ENCODE measurements at places on chromosomes 2 and 18.

DNA sequence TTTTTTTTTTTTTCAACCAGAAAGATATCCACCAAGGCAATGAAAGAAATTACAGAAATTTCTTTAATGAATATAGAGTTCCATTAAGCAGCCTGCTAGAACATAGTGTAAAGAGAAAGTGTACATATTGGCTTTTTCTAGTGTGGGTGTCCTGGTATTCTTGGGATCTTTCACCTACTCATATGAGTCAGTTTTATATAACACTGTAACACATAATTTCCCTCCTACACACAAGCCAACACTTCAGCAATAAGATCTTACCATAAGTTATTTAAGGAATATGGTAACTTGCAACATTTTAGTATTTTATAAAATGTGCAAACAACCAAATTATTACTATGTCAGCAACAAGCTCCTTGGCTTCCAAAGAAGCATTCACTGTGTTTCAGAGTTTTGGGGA lies 59.9 kb downstream of the ZRANB3 start:
- peak; percentile 62 for DNase-seq

DNA sequence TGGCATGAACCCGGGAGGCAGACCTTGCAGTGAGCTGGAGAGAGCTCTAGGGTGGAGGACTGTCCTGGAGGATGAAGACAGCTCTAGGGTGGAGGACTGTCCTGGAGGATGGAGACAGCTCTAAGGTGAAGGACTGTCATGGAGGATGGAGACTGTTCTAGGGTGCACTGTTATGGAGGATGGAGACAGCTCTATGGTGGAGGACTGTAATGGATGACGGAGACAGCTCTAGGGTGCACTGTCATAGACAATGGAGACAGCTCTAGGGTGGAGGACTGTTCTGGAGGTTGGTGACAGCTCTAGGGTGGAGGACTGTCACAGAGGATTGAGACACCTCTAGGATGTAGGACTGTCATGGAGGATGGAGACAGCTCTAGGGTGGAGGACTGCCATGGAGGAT lies 21.1 kb upstream of the KCNG2 start:
- DNase-seq, result no peak

DNA sequence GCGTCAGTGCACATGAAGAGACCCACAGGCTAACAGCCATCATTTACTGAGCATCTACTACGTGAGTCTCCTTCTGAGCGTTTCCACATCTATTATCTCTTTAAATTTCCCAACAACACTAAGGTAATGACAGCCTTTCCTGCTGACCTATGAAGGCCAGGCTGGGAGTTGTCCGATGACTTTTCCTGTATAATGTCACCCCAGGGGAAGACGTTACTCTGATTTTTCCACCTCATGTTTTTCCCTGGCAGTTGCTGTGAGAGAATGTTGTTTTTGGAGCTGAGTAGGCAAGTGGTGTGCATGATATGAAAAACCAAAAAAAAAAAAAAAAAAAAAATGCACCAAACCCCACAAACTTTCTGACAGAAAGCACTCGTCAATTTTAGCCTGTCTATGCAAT lies 207.6 kb downstream of the SLC8A1 start:
- DNase-seq, result no peak

DNA sequence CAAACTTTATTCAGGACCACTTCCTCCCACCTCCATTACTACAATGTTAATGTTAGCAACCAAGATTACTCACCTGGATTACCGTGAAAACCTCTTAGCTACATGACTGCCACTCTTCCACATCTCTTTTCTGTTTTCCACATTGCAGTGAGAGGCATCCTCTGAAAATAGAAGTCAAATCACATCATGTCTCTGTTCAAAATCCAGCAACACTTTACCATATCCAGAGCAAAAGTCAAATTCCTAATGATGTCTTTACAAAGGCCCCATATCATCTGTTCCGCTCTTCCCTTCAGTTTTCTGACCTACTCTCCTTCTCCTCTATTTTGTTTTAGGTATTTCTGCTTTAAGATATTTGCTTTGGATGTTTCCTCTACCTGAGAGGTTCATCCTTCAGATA lies 37.5 kb upstream of the DSG1 start:
- no peak for DNase-seq

DNA sequence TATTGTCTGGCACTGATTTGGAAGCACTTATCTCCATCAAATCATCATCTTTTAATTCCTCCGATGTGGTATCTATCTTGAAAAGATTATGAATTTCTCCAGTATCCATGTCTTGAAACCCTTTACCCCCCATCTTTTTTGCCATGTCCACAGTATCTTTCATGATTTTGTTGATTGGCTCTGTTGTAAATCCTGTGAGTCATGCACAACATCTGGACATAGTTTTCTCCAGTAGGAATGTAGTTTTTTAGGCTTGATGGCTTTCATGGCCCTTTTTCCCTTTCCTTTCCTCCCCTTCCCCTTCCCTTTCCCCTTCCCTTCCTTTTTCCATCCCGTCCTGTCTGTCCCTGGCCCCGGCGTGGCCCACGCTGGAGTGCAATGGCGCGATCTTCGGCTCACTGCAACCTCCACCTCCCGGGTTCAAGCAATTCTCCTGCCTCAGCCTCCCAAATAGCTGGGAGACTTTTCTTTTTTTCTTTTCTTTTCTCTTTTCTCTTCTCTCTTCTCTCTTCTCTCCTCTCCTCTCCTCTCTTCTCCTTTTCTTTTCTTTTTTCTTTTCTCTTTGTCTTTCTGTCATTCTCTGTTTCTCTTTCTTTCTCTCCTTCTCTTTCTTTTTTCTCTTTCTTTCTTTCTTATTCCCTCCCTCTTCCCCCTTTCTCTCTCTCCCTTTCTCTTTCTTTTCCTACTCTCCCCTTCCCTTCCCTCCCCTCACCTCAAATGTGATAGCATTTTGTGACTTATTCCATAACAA lies 18.4 kb upstream of the ZNF638 start:
- DNase-seq, result no peak

- DNase-seq, result no peak
Measured at GRCh38 chr18:79513381-79514081, 117.8 kb downstream of the NFATC1 start.

- no peak for DNase-seq
Measured at GRCh38 chr2:62774555-62775366, 69.2 kb downstream of the EHBP1 start.
